Brain microvascular endothelial cell (primary cell): ENCODE measurements at places on chromosomes 5 and 9.
A peak's percentile ranks its signal among the peaks of the same experiment; 100 is the strongest.

DNA sequence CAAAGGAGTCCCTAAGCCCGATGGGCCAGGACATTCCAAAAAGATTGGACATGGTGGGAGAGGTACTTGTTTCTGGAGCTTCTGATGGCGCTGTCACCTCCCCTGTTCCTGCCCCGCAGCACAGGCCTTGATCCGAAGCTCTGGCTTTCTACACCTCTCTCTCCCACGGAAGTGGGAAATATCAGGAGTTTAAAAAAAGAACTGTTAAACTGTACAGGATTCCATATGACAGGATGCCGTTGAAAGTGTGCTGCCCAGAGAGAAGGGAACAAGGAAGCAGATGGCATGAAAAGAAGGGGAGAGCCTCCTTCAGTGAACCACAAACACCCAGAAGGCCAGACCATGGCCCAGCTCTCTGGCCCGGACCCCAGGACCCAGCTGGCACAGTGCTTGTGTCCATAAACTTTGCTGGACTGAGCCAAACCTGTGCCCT lies 26.8 kb upstream of the SLC2A8 start:
- DNase-seq = no peak

- no peak for DNase-seq
Observed at GRCh38 chr5:138369261-138369660, 16.8 kb downstream of the KDM3B start.

DNA sequence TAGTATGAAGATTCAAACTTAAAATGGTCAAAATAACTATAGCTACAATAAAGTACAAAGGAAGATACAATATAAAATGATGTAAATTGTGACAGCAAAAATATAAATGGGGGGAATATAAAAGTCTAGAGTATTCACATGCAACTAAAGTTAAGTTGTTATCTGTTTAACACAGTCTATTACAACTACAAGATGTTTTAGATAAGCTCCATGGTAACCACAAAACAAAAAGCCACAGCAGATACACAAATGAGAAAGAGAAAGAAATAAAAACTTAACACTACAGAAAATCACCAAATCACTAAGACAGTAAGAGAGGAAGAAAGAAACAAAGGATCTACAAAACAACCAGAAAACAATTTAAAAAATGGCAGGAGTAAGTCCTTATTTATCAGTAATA lies 17.0 kb upstream of the SH3TC2 start:
- DNase-seq = no peak

- peak; percentile 77 for DNase-seq
Observed at GRCh38 chr9:10268531-10269485, 344.0 kb downstream of the PTPRD start.

DNA sequence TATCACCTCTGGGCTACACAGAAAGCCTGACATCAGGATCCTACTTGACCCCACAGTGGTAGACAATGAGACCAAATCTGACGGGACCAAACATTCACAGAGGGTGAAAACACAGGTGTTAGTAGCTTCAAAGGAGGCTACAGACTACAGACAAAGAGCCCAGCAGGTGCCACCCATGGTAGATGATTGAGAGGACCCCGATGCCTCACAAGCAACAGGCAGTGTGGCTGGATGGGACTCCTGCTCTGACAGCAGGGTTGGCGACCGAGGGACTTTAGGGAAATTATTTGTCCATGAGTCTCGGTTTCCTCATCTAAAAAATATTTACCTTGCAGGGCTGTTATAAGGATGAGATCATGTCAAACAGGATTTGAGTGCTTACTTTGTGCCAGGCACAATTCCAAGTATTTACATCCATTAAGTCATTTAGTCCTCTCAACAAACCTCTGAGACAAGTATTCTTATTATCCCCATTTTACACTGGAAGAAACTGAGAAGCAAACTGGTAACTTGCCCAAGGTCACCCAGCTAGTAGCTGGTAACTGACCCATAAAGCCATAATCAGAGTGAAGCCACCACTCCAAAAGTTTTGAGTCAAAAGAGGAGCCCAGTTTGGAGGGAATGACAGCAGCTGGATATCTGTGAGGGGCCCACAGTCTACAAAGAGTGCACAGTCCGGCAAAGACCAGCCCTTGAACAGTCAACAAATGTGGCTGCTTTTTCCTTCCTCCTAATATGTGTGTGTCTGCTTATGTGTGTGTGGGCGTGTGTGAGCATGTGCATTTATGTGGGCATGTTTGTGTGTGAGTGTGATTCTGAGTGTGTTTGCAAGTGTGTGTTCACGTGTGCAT lies 502.0 kb downstream of the BNC2 start:
- DNase-seq = no peak

GRCh38 chr9:95522871-95523370 lies 6.2 kb upstream of the PTCH1 start:
- no peak for DNase-seq

GRCh38 chr5:96870094-96871026 lies 5.9 kb upstream of the ERAP2 start:
- no peak for DNase-seq

DNA sequence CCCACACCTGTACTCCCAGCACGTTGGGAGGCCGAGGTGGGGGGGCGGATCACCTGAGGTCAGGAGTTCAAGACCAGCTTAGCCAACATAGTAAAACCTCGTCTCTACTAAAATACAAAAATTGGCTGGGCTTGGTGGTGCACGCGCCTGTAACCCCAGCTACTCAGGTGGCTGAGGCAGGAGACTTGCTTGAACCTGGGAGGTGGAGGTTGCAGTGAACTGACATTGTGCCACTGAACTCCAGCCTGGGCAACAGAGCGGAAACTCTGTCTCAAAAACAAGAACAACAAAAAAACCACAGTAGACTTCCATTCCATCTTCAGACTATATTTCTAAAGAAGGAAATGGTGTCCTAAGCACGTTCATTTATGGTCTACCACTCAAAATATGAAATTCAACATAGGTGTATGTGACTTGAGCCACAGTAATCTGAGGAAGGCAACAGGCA lies 14.2 kb upstream of the SERINC5 start:
- no peak for DNase-seq
